ENCODE measurements at places on chromosomes 6 and 20.

GRCh38 chr20:12750221-12750620 is 258.6 kb upstream of the SPTLC3 start:
- no peak for DNase-seq

GRCh38 chr6:154494592-154495311 is 15.7 kb downstream of the CNKSR3 start:
- DNase-seq, result no peak

DNA sequence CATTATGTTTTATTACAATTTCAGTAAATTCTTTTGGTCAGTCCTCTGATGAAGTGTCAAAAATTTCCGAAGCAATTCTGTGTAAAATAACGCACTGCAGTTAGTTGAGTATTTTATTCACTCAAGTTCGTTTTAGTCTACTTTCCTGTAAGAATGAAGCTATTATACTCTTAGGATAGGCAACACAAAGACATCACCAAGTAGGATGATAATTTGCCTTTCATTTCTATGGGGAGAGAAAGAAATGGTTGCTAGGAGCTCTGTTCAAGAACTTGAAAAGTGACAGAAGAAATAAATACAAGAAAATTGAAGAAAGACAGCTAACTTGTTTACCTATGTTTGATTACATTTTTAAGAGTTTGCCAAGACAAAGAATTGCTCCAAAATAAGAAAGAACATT is 290.4 kb downstream of the EYS start:
- no peak for DNase-seq

DNA sequence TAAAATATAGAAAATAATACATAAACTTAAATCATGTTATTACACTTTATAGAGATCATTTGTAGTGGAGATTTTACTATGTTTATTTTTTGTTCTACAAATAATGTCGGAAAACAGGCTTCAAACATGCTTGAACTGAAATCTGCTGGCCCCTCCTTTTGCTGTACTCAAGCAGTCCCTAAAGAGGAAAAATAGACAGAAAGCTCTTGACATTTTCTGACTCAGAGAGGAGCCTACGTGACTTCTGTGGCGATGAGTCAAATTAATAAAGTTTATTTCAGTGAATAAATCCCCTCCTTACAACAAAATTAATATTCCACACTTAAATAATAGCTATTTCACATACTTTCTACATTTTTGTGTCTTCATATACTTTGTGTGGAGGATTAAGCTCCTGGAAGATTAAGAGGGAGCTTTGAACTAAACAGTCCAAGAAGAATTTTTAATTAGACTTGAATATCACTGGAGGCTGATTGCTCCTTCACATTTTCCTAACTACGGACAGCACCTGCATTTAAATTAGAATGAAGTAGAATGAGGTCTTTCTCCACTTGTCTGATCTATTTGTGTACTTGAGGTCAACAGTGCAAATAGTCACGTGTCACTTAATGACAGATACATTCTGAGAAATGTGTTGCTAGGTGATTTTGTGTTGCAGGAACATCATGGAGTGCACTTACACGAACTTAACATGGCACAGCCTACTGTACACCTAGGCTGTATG is 1.7 kb upstream of the TREM1 start:
- no peak for DNase-seq

GRCh38 chr6:15332446-15332845 is 86.6 kb downstream of the JARID2 start:
- DNase-seq, result no peak

GRCh38 chr6:81762132-81762531 is 9.7 kb upstream of the TENT5A start:
- DNase-seq, result no peak

GRCh38 chr20:63087872-63088680 is 81.3 kb upstream of the BHLHE23 start:
- DNase-seq, result no peak

GRCh38 chr6:149913540-149914240 is 9.2 kb downstream of the RAET1G start:
- DNase-seq, result no peak

- DNase-seq, result no peak
Observed at GRCh38 chr6:2770171-2770570, 5.0 kb downstream of the WRNIP1 start.

DNA sequence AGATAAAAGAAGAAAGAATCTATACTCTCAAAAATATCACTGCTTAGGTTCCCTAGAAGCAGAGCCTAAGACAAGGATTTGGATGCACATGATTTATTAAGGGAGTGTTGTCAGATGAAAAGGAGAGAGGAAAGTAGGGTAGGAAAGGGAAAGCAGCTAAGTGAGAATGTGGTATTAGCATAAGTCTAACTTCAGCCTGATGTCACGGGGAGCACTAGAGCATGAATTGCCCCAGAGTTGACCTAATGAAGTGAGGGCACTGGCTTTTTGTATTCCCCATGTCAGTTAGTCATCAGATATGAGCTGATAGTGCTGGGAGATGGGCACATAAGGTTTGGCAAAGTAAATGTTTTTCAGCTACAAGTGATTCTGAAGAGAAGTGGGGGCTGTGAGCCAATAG is 129.0 kb upstream of the THEMIS start:
- DNase-seq, result no peak

- DNase-seq, result no peak
Observed at GRCh38 chr20:58407201-58407873, 18.3 kb downstream of the VAPB start.

GRCh38 chr6:157406661-157407060 is 25.7 kb downstream of the ZDHHC14 start:
- DNase-seq, result no peak

GRCh38 chr6:17390276-17390675 is 3.1 kb upstream of the CAP2 start:
- DNase-seq, result no peak

- DNase-seq, result peak; percentile 50
Observed at GRCh38 chr6:107820338-107821261, 3.5 kb downstream of the SCML4 start.

DNA sequence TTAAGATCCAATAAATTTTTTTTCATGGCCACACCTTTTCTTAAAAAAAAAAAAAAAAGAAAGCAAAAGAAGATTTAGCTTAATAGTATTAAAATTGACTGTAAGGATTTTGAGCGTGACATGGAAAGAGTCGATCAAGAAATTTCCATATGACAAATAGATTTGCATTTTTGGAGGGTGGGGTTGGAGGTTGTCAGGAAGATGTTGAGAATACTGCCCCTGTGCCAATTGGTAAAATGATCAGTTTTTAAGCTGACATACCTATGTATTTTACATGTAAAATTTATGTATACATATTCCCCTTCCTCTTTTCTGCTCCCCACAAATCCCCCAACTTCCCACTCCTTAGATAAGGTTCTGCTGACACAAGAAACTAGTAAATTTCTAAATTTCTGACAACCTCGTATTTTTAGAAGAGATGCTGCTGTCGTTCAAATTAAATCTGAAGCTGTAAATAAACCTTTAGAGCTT is 520.9 kb downstream of the CD83 start:
- DNase-seq, result no peak

DNA sequence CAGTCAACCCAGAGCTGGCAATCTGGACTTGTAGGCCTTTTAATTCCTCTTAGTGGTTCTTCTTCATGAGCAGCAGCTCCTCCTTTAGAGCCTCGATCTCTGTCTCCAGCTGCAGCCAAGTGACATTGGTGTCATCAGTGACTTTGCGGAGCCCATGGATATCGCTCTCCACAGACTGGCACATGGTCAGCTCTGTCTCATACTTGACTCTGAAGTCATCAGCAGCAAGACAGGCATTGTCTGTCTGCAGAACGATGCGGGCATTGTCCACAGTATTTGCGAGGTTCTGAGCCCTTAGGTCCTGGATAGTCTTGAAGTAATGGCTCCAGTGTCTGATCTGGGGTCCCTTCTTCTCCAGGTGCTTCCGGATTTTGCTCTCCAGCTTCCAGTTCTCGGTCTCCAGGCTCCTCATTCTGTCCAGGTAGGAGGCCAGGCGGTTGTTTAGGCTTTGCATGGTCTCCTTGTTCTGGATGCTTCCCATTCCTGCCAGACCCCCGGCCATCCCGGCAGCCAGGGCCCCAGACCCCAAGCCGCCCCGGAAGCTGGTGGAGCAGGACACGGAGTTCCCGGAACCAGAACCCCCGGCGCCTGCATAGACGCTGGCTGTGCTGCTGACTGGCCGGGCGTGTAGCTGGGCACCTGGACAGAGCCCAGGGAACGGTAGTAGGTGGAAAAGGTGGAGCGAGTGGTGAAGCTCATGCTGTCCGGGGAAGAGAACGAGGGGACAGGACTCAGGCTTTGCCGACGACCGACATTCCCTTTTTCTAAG is 15.1 kb downstream of the RFPL4B start:
- no peak for DNase-seq

DNA sequence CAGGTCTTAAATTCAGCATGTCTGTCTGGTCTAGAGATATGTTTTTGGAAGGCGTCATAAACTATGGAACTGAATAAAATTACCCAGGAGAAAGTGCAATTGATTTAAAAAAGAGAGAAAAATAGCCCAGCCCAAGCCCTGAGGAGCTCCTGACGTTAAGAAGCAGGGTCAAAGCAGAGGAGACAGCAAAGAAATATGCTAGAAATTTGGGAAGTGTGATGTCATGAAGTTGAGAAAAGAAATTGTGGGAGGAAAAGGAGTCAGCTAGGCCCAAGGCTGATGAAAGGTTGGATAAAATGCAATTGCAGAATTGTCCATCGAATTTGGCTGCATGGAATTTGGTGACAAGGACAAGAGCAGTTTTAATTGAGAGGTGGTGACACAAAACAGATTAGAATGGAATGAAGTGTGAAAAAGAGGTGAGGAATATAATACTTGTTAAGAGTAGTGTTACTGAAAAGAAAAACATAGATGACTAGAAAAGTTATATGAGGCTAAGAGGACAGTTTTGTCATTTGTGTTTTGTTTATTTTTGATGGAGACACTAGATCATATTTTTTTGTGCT is 381.6 kb downstream of the LAMA2 start:
- DNase-seq, result no peak

GRCh38 chr6:167685654-167686053 is 141.1 kb upstream of the AFDN start:
- no peak for DNase-seq

- no peak for DNase-seq
Observed at GRCh38 chr6:106612671-106613416, 16.5 kb downstream of the RTN4IP1 start.

GRCh38 chr6:158684311-158684710 is 34.5 kb downstream of the SYTL3 start:
- no peak for DNase-seq

- DNase-seq, result no peak
Observed at GRCh38 chr20:8602389-8603116, 466.3 kb upstream of the PLCB4 start.

- DNase-seq, result no peak
Observed at GRCh38 chr6:113411011-113411410, 446.1 kb upstream of the MARCKS start.

- no peak for DNase-seq
Observed at GRCh38 chr6:7761051-7761450, 35.2 kb downstream of the BMP6 start.

GRCh38 chr6:29763491-29764289 is 40.5 kb downstream of the HLA-F start:
- no peak for DNase-seq

GRCh38 chr20:64077094-64077493 is 2.2 kb downstream of the RGS19 start:
- DNase-seq, result no peak

DNA sequence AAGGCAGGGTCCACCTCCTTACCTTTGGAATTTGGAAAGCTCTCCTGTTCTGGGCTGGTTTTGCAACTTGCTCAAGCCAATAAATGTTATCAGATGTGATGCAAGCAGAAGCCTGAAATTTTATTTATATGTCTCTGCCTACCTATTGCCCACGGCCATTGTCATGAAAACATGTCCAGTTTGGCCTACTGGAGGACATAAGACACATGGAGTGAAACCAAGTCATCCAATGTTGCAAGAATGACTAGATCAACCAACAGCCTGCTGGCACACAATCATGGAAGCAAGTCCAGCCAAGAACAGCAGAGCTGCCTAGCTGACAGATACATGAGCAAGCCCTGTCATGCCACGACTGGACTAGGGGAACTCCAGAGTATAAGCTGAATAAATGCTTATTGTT is 56.7 kb upstream of the IRAK1BP1 start:
- no peak for DNase-seq

- DNase-seq, result no peak
Observed at GRCh38 chr20:42982218-42982617, 207.5 kb downstream of the PTPRT start.

- no peak for DNase-seq
Observed at GRCh38 chr6:21918666-21919065, 325.1 kb downstream of the SOX4 start.

DNA sequence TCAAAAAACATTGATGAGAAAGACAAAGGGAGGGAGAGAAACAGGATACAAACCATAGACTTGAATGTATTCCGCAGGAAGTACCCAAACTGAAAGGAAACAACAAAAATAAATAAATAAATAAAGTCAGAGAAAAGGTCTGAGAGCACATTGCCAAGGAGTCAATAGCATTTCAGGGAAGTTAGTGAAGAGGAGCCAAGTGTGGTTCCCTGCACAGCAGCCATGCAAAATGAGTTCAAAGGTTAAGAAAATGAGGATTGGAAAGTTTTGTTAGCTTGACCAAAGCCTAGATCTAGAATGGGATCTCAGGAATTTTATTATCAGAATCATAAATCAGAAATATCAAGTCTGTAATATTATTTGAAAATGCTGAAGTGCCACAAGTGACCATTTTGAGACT is 700.0 kb downstream of the MAFB start:
- DNase-seq, result no peak

DNA sequence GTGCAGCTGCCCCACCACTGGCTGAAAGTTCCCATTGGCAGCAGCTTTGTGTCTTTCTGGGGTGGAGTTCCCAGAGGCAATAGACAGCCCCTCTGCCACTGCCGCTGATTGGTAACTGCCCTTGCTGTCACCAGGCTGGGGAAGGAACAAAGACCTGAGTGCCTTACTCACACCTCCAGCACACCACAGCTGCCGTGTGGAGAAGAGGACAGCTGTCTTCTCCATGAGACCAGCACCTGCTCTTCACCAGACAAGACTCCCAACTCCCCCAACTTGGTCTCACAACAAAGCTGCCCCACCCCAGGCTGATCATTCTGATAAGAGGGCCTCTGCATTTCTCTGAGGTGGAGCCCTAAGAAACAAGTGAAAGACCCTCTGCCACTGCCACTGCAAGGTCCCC is 39.7 kb upstream of the PTCHD4 start:
- no peak for DNase-seq

GRCh38 chr6:111603685-111604084 is 2.0 kb downstream of the TRAF3IP2 start:
- DNase-seq, result no peak

DNA sequence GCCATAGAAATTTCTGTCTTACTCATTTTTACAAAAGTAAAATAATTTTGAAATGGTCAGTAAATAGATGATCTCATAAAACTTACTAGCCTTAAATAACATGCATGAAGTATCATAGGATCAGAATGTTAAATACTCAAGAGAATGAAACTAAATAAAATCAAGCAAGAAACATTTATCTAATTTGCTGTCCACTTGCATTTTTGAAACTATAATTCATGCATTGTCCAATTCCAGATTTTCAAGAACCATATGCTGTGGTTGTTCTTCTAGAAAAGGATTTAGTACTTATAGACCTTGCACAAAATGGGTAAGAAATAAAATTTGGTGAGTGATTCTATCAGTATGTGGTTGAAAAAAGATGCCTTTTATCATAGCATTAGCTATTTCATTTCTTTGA is 107.0 kb downstream of the STXBP5 start:
- no peak for DNase-seq
